NCI-H1048 (cell line): ENCODE measurements at places on chromosomes 11 and 22.

GRCh38 chr11:6655790-6656583 is at the start of gene DCHS1:
Gene DCHS1, minus strand, starts transcription at chr11:6655809. Its CDS starts 14,196 bp downstream, at chr11:6641613.
- no peak for DNase-seq

GRCh38 chr11:130831506-130831905 is 84.8 kb downstream of the SNX19 start:
- no peak for DNase-seq

DNA sequence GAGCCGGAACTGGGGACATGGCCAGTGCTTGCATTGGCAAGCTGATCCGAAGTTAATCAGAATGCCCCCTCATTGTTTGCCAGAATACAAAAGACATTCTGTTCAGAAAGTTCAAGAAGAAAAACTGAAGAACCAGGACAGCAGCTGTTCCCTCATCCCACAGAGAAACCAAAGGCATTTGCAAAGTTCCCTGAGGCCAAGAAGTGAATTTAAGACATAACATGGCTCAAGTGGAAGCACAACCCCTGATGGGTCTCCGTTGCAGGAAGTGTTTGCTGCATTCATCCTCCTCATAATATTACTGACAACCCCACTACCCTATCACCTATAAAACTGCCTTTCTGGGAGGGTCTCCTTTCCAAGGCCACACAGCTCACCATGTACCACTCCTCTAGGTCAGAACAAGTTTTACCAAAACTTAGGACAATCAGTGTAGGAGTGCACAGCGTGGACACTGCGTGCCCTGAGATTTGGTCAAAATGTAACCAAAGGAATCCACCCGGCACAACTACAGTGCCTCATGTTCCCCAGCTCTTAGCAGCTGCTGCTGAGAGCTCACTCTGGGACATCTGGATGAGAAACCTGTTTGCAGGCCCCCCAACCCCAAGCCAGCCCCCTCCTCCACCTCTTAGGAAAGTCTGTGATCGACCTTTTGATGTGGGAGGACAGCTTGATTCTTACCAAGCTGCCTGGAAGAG is 101.6 kb upstream of the AKIP1 start:
- DNase-seq = no peak

- no peak for DNase-seq
These were observed 1.2 kb upstream of the ATF4 start for GRCh38 chr22:39518996-39519680.

GRCh38 chr11:95924414-95924760 is 480 bp upstream of the MTMR2 start:
- DNase-seq = no peak

GRCh38 chr11:126444072-126444471 is 88.6 kb downstream of the ST3GAL4 start:
- DNase-seq = no peak

DNA sequence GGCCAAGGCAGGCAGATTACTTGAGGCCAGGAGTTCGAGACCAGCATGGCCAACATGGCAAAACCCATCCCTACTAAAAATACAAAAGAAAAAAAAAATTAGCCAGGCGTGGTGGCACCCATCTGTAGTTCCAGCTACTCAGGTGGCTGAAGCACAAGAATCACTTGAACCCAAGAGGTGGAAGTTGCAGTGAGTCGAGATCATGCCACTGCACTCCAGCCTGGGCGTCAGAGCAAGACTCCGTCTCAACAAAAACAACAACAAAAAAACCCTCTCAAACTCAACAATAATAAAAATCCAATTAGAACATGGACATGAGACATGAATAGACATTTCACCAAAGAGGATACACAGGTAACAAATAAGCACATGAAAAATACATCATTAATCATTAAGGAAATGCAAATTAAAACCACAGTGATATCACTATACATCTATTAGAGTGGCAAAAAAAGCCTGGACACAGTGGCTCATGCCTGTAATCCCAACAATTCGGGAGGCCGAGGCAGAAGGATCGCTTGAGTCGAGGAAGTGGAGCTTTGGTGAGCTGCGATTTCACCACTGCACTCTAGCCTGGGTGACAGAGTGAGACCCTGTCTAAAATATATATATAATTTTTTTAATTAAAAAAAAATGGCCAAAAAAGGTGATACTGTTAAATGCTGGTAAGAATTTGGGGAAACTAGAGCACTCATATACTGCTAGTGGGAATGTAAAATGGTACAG is 12.7 kb upstream of the SEPTIN5 start:
- DNase-seq = no peak

- DNase-seq = no peak
These were observed 2.6 kb upstream of the VWCE start for GRCh38 chr11:61297746-61298145.
